Fibroblast of upper back skin (primary cell): ENCODE measurements at places on chromosomes 7 and 10.

- DNase-seq, result no peak
Observed at GRCh38 chr7:137984181-137985041, 17.5 kb downstream of the CREB3L2 start.

GRCh38 chr7:103106005-103106702, 31.2 kb downstream of the ARMC10 start:
- DNase-seq, result no peak

DNA sequence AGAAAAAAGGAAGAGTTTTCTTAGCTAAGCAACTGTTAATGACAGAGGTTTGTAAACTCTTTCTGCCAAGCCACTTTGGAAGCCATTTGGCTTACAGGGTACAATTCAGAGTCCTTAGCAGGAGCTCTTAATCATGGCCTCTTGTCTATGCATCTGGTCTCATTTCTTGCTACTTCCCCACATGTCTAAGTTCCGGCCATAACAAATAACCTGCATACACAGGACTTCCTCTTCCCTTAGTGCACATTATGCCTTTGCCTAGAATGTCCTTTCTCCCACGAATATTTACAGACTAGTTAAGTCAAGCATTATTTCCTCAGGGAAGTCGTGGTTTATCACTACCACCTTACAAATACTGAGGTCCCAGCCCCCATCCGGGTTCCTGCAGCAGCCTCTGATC, 8.6 kb upstream of the UPF2 start:
- DNase-seq, result no peak

- DNase-seq, result peak; percentile 30
Observed at GRCh38 chr10:102642736-102643335, 1.4 kb upstream of the TRIM8 start.

DNA sequence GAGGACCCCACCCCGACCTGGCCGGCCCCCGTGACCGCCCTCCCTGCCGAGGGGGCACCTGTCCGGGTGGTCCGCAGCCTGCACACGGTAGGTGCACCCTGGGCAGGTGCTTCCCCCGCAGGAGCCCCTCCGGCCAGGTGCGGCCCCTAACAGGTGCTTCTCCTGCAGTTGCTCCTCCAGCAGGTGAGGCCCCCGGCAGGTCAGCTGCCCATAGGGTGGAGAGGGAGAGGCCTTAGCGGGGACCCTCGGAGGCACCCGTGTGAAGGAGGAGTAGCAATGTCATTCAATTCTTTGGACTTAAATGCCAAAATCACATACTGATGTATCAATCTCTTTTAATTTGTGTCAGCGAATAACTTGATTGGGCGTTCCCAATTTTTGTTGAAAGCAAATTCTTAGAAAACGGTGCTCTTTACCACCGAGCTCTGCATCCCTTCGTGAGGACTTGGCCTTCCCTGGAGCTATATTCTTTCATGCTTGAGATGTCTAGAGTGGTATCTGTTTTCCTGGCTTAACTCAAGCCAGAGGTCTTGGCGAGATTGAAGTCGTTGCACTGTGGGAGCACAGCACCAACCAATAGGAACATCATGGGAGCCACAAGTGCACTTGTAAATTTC, 738 bp upstream of the NCAPG2 start:
- no peak for DNase-seq

DNA sequence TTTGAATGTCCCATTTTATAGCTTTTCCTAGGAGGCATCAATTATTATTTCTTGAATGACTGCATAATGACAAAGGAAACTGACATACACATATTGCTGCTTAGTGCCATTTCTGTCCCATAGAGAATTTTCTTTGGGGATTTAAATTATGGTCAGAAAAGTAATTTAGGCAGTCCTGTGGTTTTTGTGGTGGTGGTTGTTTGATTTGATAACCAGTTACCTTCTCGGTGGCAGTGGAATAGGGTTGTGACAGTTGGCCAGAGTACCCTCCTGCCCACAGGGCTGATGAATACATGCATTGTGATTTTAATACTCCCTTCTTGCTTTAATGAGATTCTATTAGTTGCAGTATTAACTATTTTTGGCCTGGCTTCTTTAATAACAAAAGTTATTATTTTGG, 6.6 kb upstream of the SGCE start:
- no peak for DNase-seq

- DNase-seq, result no peak
Observed at GRCh38 chr7:145212050-145212449, 376.2 kb upstream of the TPK1 start.

GRCh38 chr10:92328993-92329392, 38.0 kb downstream of the MARCHF5 start:
- DNase-seq, result no peak

GRCh38 chr7:87528730-87529129, 53.2 kb upstream of the ABCB4 start:
- DNase-seq, result no peak

DNA sequence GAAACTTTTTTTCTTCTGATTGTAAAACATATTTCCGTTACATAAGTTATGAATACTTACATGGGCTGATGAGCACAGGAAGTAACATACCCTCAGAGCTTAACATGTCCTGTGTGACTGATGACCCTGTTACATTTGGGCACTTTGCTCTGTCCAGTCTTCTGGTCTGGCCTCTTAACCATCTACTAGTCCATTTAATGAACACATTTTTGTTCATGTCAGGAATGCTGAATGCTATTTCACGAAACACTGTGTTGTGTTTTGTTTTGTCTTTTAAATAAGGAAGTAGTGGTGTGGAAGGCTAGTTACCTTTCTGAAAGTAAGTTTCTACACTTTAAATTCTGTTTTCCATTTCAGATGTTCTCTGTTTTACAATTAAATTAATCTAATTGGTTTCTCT, 77.7 kb downstream of the RBM33 start:
- no peak for DNase-seq

- DNase-seq, result no peak
Observed at GRCh38 chr10:83925133-83925532, 214.2 kb upstream of the GHITM start.

DNA sequence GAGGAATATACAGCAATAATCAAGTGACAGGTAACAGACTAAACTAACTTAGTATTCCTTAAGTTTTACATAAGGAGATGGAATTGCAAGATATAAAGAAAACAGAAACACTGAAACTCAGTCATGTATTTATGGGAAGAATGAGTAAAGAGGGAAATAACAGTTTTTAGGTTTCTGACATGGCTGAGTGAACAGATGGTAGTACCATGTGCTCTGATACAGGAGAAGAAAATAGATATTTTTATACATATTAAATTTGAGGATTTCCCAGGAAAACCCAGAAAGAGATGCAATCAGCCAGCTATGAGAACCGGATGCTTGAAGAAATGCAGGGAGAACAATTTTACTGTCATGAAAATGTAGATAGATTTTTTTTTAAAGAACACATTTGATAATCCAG, 669.5 kb upstream of the GRM3 start:
- no peak for DNase-seq

DNA sequence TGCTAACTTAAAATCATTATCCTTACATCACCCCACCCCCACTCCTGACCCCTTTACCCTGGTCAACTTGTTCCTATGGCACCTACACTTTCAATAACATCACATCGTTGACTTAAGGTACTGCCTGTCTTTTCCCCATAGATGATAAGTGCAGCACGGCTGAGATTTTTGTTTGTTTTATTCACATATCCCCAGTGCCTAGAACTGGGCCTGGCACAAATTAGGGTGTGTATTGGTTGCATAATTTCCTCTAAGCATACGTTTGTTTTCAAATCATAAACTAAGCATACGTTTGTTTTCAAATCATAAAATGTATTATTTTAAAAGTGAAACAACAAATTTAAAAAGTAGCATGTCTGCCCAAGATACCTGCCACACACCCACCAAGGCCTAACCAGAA, 35.3 kb downstream of the ANXA11 start:
- DNase-seq, result no peak

- no peak for DNase-seq
Observed at GRCh38 chr10:78968943-78969342, 99.8 kb upstream of the ZMIZ1 start.

DNA sequence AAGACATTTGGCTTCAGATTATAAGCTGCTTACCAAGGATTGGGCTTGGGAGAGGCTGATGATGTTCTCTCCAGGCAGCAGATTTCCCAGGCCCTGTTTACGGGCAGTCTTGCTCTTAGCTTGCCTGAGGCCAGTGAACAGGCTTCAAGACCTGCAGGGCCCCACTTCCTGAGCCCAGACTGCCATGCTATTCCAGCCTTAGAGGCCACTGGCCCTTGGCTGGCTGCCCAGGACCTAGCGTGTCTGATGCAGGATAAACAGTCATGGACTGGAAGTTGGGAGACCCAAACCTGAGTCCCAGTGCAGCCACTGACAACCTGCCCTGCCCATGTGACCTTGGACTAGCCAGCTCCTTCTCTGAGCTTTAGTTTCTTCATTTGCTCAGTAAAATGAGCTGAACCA, 2.9 kb downstream of the PRXL2A start:
- no peak for DNase-seq

DNA sequence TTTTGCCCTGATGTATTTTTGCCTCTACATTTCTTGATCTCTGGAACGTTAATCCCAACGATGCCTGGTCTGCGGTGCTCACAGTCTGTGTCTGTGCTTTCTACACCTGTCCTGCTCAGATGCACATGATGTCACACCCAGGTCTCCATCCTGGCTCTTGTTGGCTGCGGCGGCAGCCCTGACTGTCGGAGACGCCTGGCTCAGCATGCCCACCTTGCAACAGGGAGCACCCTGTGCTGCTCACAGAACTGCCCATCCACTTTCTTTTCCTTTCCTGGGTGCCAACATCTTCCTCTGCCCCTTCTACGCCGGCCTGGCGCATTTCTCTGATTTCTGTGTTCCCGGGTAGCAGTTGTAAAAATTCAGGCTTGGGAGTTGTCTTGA, 106.2 kb downstream of the CUX1 start:
- DNase-seq, result no peak

DNA sequence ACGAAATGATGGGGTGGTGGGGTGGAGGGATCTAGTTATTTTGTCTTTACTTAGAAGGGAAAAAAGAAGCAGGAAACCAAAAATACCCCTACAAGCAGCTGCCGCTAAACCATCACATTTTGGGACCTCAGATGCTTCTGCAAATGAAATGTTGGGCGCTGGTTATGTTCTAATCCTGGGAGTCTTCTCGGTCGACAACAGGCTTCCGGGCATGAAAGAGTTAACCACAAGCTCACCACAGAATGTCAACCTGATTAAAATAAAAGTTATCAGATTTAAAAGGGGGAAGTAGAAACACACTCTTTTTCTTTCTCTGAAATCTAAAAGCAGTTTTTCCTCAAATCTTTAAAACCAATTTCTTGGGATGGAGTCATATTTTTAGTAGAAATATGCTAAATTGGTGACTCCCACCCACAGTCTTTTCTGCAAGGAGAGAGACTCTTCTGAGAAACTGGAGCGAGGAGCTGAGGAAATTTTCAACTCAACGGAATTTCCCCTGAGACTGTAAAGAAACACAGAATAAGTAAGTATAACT, 16.8 kb downstream of the IL2RA start:
- DNase-seq, result no peak

DNA sequence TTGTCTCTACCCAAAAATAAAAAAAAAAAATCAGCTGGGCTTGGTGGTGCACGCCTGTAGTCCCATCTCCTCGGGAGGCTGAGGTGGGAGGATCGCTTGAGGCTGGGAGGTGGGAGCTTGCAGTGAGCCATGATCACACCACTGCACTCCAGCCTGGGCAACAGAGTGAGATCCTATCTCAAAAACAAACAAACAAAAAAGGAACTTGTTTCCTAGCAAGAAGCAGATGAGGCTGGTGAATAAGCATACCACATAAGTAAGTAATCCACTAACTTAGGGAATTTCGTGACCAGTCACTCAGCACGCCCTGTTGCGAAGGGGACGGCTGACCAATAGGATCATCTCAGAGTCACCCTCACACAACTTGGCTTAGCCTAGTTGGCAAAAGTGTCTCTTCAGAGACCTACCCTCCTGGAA, 64.6 kb downstream of the CUX1 start:
- DNase-seq, result peak; percentile 85

DNA sequence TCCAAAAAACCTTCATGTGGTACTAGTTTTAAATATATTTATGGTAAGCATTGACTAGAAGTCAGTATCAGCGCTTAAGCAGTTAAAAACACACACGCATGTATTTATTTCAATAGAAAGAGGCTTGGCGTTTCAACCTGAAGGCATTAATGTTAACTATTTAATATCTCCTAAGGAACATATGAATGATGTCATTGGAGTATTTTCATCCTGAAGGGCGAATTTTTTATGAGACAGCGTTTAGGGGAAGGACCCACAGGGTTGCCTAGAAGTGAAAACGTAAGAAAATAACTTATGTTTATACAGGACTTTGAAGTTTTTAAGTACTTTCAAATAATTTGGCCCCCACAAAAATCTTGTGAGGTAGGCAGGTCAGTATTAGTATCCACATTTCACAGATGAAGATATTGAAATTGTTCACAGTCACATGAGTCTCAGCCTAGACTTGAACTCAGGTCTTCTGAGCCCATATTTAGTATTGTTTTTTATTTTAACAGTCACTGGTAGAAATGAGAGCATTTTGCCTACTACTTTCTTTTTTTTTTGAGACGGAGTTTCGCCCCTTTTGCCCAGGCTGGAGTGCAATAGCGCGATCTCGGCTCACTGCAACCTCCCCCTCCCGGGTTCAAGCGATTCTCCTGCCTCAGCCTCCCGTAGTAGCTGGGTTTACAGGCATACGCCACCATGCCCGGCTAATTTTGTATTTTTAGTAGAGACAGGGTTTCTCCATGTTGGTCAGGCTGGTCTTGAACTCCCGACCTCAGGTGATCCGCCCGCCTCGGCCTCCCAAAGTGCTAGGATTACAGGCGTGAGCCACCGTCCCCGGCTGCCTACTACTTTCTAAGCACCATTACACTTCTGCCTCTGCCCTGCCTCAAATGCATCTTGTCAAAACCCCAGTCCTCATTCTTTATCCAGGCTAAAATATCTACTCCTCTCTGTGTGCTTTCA, 1.8 kb downstream of the SLK start:
- no peak for DNase-seq
